ENCODE measurements at places on chromosomes 4 and X. TPM values are rescaled to one million over a fixed set of nuclear protein-coding genes. Genes with fewer than 3 reads are reported as not detected.

TLR1 gene
- 2.7 TPM for total RNA-seq

NXF2 gene
- not detected for total RNA-seq

GABRG1 gene
- not detected for total RNA-seq

MAGEA12 gene
- not detected for total RNA-seq

DIPK2B gene
- total RNA-seq, result 2.9 TPM

GLRB gene
- total RNA-seq, result not detected

ERCC6L gene
- total RNA-seq, result 2.9 TPM
